ENCODE measurements at places on chromosomes 6 and 20. TPM values are rescaled to one million over a fixed set of nuclear protein-coding genes. Genes with fewer than 3 reads are reported as not detected.

Gene PLN
- not detected for total RNA-seq

Gene KCNK16
- not detected for total RNA-seq

Gene OR11A1
- total RNA-seq: not detected

Gene SLPI
- total RNA-seq: not detected

Gene RAET1G
- 0.16 TPM for total RNA-seq

Gene KCNQ5
- total RNA-seq: 0.38 TPM

Gene TREML2
- not detected for total RNA-seq

Gene TM9SF4
- total RNA-seq: 18.4 TPM

DNA sequence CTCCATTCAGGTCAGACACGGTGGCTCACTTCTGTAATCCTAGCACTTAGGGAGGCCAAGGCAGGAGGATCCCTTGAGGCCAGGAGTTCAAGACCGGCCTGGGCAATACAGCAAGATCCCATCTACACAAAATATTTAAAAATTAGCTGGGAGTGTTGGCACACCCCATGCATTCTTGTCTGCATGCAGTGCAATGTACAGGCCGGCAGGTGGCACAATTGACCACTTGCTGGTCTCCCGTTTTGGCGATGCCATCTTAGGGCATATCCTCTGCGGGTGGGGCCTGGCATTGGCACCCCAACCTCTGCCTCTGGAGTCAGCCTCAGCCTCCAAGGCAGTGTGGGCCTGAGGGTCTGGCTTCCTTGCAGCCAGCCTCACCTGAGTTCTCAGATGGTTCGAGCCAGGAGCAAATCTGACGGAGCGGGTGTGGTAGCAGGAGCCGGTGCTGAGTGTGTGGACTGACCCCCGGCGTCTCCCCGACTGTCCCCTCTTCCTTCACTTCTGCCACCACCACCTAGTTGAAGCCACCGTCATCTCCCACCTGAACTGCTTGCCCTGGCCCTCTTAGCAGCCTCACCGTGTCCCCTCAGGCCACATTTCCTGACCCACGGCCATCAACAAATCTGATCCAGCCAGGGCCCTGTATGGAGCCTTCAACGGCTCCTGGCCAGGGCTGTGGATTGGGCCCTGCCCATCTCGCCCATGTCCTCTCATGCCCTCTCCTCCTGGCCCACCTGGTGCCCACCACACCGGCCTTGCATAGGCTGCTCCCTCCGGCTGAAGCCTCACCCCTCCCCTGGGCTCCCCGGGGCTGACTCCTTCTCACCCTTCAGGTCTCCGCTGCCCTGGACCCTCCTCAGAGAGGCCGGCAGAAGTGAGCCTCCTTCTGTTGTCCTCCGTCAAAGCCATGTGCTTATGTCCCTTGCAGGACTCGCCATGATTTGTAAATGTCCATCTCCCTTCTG, 44.0 kb downstream of the EFCAB8 start:
- no peaks in the 10 kb centered on the region for H3K4me1 ChIP-seq
- H3K4me3 ChIP-seq: no peak overlapping the region
- no peak overlapping the region for H3K27ac ChIP-seq
- H3K36me3 ChIP-seq: no peaks in the 10 kb centered on the region
- DNase-seq: peak; percentile 66

DNA sequence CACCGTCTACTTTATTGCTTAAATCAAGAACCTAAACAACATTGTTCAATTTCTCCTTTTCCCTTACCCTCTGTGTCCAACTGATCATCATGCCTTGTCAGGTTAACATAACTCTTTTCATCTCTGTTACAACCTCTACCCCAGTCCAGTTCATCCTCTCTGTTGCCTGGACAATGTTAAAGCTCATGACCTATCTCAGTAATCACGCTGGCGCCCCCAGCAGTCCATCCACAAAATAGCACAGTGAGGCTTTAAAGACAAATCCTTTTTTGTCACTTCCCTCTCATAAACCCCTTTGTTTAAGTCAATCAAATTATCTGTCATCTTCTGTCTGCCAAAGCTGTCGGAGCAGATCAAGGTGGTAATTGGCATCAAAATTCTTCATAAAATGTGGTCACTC, 140.1 kb downstream of the QKI start:
- no peaks in the 10 kb centered on the region for H3K27me3 ChIP-seq
- no peak overlapping the region for H3K27ac ChIP-seq
- peak; percentile 50 for DNase-seq
- H3K36me3 ChIP-seq: peaks cover 47% of the 10 kb centered on the region
- H3K4me3 ChIP-seq: no peak overlapping the region
- no peaks in the 10 kb centered on the region for H3K4me1 ChIP-seq

DNA sequence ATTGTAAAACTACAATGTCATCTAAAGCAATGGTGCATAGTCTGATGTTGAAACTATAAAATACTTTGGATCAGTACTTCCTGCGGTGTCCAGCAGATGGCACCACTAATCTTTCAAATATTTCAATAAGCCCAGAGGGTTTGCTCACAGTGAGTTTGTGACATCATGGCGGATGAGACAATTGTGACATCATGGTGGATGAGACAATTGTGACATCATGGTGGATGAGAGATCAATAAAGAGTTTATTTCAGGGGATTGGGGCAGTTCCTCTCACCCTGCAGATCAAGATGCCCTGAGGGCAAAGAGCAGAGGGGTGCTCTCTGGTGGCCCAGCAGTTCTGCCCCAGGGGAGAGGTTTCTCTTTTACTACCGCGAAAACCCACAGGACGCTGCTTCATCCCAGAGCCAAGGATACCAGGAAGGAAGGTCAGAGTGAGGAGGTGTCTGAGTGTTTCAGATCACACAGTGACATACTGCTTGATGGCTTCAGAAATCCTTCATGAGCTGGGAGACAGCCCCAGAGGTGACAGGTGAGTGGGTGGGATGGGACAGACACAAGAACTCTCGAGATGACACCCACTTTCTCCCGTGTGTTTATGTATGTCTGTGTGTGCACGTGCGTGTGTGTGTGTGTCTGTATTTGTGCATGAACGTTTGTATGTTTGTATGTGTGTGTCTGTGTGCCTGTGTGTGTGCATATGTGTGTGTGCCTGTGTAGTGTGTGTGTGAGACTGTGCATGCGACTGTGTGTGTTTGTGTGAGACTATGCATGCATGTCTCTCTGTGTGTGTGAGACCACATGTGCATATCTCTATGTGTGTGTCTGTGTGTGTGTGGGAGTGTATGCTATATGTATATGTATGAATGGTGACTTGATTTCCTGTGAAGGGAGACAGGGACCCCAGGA, 7.3 kb upstream of the ULBP2 start:
- no peaks in the 10 kb centered on the region for H3K36me3 ChIP-seq
- no peak overlapping the region for H3K27ac ChIP-seq
- H3K4me3 ChIP-seq: no peak overlapping the region
- peaks cover 9% of the 10 kb centered on the region for H3K4me1 ChIP-seq
- peaks cover 56% of the 10 kb centered on the region for H3K27me3 ChIP-seq
- peak; percentile 62 for DNase-seq

- H3K27me3 ChIP-seq: no peaks in the 10 kb centered on the region
- H3K4me3 ChIP-seq: no peak overlapping the region
- no peak overlapping the region for H3K27ac ChIP-seq
- H3K4me1 ChIP-seq: peaks cover 32% of the 10 kb centered on the region
- DNase-seq: no peak
- peaks cover 50% of the 10 kb centered on the region for H3K36me3 ChIP-seq
Measured at GRCh38 chr6:169158174-169158573, 95.5 kb downstream of the THBS2 start.

DNA sequence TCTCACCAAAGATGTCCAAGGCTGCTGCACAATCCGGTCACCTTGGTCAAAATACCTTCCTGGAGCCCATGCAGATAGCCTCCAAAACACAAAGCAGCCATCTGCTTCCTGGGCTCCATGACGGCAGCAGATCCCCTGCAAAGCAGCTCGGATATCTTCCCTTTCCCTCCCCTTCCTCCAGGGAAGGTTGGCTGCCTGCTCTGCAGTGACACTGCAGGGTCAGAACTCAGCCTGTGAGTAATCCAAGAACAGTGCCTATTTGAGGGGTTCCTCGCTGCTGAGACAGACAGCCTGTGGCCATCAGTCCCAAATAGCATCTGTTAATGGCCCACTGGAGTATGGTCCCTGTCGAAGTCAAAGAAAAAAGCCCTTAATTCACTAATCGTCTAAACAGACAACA, 270.8 kb downstream of the PREX1 start:
- no peaks in the 10 kb centered on the region for H3K4me1 ChIP-seq
- no peak overlapping the region for H3K27ac ChIP-seq
- no peak overlapping the region for H3K4me3 ChIP-seq
- DNase-seq: no peak

GRCh38 chr6:124237911-124238310, 434.2 kb downstream of the NKAIN2 start:
- H3K4me3 ChIP-seq: no peak overlapping the region
- H3K36me3 ChIP-seq: no peaks in the 10 kb centered on the region
- DNase-seq: no peak
- no peak overlapping the region for H3K27ac ChIP-seq
- peaks cover 3% of the 10 kb centered on the region for H3K27me3 ChIP-seq
- H3K4me1 ChIP-seq: no peaks in the 10 kb centered on the region

- no peak overlapping the region for H3K4me3 ChIP-seq
- H3K36me3 ChIP-seq: no peaks in the 10 kb centered on the region
- H3K27me3 ChIP-seq: no peaks in the 10 kb centered on the region
- no peak for DNase-seq
- H3K4me1 ChIP-seq: peaks cover 15% of the 10 kb centered on the region
Measured at GRCh38 chr6:1669996-1670395, 60.3 kb downstream of the FOXC1 start.

- DNase-seq: no peak
- no peaks in the 10 kb centered on the region for H3K36me3 ChIP-seq
- no peak overlapping the region for H3K4me3 ChIP-seq
- no peaks in the 10 kb centered on the region for H3K27me3 ChIP-seq
Measured at GRCh38 chr20:13141546-13141945, 79.5 kb upstream of the ISM1 start.

DNA sequence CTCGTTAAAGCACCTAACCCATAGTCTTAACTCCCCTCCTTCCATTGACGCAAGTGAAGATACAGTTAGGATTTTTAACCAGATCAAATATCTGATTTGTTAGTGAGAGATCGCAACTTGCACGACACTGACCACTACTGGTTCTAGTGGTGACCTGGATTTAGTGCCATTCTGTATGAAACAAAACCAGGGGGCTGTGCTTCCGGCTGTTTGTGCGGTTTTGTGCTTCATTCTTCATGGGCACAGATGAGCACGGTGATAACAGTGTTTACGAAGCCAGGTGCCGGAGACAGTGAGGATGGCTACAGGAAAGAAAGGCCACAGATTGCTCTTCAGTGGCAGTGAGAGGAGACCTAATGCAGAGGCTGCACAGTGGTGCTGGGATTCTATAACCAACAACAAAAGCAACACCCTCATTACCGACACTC, 75.5 kb downstream of the NOL4L start:
- H3K4me1 ChIP-seq: 0 out of 2 replicates have a peak, but pooled peaks cover 4% of the 10 kb centered on the region
- no peaks in the 10 kb centered on the region for H3K36me3 ChIP-seq
- no peak overlapping the region for H3K27ac ChIP-seq
- no peak overlapping the region for H3K4me3 ChIP-seq
- no peaks in the 10 kb centered on the region for H3K27me3 ChIP-seq

- H3K4me3 ChIP-seq: no peak overlapping the region
- no peaks in the 10 kb centered on the region for H3K27me3 ChIP-seq
- no peak for DNase-seq
- H3K27ac ChIP-seq: no peak overlapping the region
- peaks cover 16% of the 10 kb centered on the region for H3K36me3 ChIP-seq
- H3K4me1 ChIP-seq: no peaks in the 10 kb centered on the region
Measured at GRCh38 chr6:161151660-161152526, 122.0 kb downstream of the AGPAT4 start.

DNA sequence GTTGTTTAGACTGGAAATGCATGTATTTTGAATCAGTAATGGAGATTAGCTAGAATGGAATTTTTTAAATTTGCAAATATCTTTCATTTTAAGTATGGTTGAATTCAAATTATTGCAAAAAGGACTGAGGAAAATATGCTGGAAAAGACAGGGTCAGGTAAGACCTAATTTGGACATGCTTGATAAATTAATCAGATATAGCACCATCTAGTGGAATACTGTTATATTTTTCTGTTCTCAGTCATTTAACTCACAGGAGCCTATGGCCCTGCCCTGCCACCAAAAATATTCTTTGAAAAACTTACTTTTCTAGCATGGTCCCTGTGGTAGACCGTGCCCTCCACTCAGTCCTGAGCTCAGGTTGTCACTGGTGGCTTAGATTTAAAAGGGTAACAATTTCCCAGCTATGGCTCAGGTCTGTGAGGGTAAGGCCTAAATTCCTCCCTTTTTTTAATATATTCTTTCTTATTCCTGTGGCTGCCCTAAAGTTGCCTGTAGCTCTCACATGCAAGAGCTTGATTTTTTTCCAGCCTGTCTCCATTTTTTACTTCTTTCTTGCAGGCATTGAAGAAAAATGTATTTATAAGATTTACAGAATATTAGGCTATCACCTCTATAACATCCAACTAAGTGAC, 25.3 kb upstream of the KIAA1586 start:
- H3K4me3 ChIP-seq: no peak overlapping the region
- no peak for DNase-seq
- no peak overlapping the region for H3K27ac ChIP-seq
- H3K4me1 ChIP-seq: no peaks in the 10 kb centered on the region
- H3K27me3 ChIP-seq: no peaks in the 10 kb centered on the region

DNA sequence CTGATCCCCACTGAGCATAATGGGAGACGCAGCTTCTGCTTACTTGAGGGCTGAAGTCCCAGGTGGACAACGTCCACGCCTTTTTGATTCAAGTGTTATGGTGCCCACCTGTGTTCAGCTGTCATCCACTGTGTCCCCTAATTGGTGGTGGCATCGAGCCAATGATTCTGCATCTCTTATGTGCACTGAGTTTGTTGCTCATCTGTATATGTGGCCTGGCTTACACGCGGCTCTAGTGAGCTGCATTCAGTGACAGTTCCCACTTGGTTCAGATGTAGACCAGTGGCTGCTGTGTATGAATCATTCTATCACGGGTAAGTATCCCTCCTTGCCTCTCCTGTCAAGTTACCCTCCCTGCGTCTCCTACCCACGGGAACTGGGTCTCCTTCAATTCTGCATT, 131.2 kb upstream of the CLDN20 start:
- no peak overlapping the region for H3K4me3 ChIP-seq
- peaks cover 53% of the 10 kb centered on the region for H3K4me1 ChIP-seq
- H3K27me3 ChIP-seq: no peaks in the 10 kb centered on the region
- H3K27ac ChIP-seq: no peak overlapping the region
- peaks cover 53% of the 10 kb centered on the region for H3K36me3 ChIP-seq

- H3K4me3 ChIP-seq: no peak overlapping the region
- no peak for DNase-seq
- H3K27me3 ChIP-seq: no peaks in the 10 kb centered on the region
- H3K36me3 ChIP-seq: no peaks in the 10 kb centered on the region
- no peaks in the 10 kb centered on the region for H3K4me1 ChIP-seq
Measured at GRCh38 chr20:59786801-59787537, 146.5 kb downstream of the SYCP2 start.

- no peaks in the 10 kb centered on the region for H3K36me3 ChIP-seq
- no peaks in the 10 kb centered on the region for H3K27me3 ChIP-seq
- no peak overlapping the region for H3K4me3 ChIP-seq
- no peak overlapping the region for H3K27ac ChIP-seq
- no peak for DNase-seq
Measured at GRCh38 chr6:165937564-165938358, 229.9 kb downstream of the TBXT start.

- no peaks in the 10 kb centered on the region for H3K36me3 ChIP-seq
- no peak for DNase-seq
- no peaks in the 10 kb centered on the region for H3K4me1 ChIP-seq
- peaks cover 11% of the 10 kb centered on the region for H3K27me3 ChIP-seq
Measured at GRCh38 chr20:54415967-54416366, 59.4 kb upstream of the DOK5 start.

Data from SJSA1 (cell line).